Brain (organoid and tissue), 16 donors: ENCODE measurements at places on chromosomes 4 and X.

DNA sequence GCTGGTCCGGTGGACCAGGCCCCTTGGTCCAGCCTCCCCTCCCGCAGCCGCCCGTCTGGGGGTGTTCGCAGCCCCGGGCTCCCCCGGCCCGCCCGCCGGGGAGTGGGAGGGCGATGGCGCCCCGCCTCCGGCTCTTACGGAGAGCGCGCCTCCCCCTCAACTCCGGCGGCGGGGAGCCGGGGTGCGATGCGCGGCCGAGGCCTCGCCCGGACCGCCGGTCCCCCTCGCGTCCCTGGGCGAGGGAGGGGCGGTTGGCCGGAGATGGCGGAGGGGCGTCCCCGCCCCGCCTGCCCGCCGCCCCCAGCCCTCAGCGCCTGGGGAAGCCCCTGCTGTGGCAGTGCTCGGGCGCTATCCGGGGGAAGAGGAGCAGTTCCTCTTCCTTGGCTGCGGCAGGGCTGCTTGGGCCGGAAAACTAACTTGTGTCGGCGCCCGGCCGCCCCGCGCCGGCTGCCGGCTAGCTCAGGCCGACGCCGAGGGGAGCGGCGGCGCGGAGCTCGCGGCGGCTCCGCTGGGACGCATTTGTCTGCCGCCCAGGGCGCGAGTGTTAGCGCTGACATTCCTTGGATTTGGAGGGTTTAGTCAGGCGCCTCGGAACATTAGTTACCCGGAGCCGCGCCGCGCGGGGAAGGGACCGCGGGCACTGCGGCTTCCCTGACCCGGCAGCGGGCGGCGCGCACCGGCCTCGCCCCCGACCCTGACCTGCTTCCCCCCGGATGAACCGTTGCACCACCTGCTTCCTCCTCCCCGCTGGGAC is 994 bp downstream of the GALNT7 start:
- peak; percentile 81 for DNase-seq

DNA sequence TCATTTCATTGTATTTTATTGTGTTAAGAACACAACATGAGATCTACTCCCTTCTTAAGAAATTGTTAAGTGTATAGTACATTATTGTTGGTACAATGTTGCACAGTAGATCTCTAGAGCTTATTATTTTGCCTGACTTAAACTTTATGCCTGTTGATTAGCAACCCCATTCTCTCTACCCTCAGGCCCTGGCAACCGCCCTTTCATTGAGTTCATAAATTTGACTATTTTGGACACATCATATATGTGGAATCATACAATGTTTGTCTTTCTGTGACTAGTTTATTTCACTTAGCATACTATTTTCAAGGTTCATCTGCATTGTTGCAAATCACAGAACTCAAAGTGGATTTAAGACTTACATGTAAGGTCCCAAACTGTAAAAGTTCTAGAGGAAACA is 222.1 kb downstream of the IL15 start:
- DNase-seq = no peak

- peak; percentile 15 for DNase-seq
Observed at GRCh38 chrX:48695534-48695896, 1.0 kb upstream of the SUV39H1 start.

DNA sequence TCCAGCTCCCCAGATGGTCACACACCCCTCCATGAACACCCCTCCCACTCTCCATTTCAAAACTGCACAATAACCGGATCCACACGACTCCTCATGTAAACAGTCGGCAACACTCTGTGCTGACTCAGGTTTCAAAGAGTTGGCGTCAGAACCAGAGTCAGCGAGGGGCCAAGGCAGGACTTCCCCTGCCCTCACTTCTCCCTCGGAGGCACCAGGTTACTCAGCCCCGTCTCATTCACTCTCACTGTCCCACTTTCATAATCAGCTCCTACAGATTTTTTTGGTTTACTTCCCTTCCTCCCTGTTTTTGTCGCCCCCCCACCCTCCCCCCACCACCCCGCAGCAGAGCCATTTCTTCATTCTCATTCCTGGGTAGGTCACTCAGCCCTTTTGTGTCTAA is 2.7 kb upstream of the TIMP1 start:
- no peak for DNase-seq

GRCh38 chr4:184262901-184263300 is 45.2 kb upstream of the ENPP6 start:
- DNase-seq = no peak

- no peak for DNase-seq
Observed at GRCh38 chr4:17385403-17385802, 126.5 kb downstream of the QDPR start.

DNA sequence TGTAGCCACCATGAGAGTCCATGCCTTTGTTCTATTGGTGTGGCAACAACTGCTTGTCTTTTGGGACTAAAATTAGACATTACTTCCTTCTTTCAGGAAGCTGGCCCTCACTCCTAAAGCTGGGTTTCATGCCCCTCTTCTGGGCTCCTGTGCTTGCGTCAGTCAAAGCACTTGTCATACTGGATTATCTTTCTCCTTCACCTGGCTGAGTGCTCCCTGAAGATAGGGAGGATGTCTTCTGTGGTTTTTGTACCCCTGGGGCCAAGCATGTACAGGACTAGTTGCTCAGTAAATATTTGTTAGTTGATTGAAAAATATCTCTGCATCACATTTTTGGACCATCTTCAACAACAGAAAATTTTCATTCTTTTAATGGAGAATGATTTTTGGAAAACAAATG is 26.1 kb upstream of the LONRF3 start:
- DNase-seq = no peak

GRCh38 chrX:130705591-130705990 is 197.4 kb downstream of the ENOX2 start:
- no peak for DNase-seq
